A172 (cell line): ENCODE measurements at places on chromosomes 11 and 22. TPM values are rescaled to one million over a fixed set of nuclear protein-coding genes. Genes with fewer than 3 reads are reported as not detected.

DNA sequence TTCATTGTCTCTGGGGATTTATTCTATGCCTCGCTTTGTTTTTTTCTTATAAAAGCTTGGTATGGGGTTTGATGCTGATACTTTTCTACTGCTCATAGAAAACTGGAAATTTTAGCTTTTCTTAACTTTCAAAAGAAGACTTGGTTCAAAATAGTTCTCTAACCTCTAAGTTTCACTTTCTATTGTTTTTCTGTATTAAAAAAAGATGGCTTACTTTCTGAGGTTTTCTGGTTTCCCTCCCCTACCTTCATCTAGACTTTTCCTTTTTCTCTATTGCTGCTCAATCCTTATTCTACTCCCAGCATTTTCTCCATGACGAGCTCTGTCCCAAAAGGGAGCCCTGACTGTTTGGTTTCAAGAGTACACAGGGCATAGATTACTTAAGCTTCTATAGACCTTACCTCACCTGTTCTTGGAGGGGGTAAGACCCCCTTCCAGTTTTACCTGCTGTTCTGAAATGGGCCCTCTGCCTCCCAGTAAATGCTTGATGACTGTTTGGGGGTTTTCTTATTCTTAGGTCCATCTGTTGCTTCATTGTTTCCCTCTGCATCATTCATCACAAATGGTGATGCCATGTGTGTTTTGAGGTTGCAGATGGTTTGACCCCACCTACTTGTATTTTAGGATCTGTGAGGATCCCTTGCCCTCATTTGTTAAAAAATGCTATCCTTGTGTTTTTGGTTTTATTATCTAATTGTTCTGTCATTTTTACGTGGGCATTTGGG is 29.5 kb downstream of the DNHD1 start:
- no peak for DNase-seq

Gene BDNF
- 12.7 and 17.5 TPM in 2 replicates for total RNA-seq

Gene CYP2D6
- 0.03 and 0.46 TPM in 2 replicates for total RNA-seq

Gene C11orf21
- 2.0 and 2.8 TPM in 2 replicates for total RNA-seq

Gene GPR137
- total RNA-seq: 52.1 and 60.8 TPM in 2 replicates

GRCh38 chr11:107221748-107222285 is 203.5 kb upstream of the GUCY1A2 start:
- no peak for DNase-seq

DNA sequence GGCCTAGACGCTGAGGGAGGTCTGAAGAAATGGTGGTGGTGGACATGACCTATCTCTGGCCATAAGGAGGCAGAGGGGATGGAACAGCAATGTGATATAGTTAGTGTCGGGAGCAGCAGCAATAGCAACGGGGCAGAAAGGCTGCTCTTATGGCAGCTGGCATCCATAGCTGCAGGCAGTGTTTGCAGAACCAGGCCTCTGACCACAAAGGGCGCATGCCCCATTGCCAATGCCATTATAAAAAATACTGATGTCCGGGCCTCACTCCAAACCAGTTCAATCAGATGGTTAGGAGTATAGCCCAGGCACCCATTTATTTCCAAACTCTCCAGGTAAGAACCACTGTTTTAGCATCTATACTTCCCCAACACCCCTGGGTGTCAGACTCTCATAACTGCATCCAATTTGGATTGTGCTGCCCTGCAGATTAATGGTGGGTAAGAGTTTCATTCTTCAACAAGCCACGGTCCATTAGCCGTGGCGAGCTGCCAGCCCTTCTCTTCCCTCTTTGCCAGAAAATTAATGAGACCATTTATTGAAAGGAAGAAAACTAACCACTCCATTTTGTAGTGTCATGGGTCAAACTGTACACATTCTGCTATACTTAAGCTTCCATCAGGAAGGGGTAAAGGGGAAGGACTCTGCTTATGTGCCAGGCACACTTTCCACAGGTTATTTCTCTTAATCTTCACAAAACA is 72.8 kb upstream of the SPON1 start:
- no peak for DNase-seq

DNA sequence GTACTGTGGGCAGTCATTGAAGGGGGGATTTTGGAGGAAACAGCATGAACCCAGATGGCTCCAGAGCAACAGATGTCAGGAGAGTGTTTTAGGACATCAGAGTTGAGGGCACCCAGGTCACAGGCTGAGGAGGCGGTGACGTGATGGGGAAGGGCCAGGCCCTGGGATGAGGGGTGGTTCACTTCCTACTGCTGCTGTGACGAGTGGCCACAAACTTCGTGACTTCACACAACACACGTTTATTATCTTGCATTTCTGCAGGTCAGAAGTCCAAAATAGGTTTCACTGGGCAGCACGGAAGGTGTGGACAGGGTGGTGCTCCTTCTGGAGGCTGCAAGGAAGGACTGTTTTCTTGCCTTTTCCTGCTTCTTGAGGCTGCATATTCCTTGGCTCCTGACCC is 77.7 kb upstream of the RAB1B start:
- DNase-seq: no peak

GRCh38 chr11:83252941-83253340 is 33.2 kb downstream of the CCDC90B start:
- DNase-seq: no peak

Gene SUSD2
- total RNA-seq: 1.1 and 2.6 TPM in 2 replicates

- no peak for DNase-seq
Measured at GRCh38 chr11:69424748-69425147, 56.7 kb upstream of the LINC01488 start.

GRCh38 chr22:37898441-37899181 is 7.5 kb upstream of the MICALL1 start:
- peak; percentile 33 for DNase-seq

- peak; percentile 61 for DNase-seq
Measured at GRCh38 chr11:106668147-106668546, 350.1 kb downstream of the GUCY1A2 start.

DNA sequence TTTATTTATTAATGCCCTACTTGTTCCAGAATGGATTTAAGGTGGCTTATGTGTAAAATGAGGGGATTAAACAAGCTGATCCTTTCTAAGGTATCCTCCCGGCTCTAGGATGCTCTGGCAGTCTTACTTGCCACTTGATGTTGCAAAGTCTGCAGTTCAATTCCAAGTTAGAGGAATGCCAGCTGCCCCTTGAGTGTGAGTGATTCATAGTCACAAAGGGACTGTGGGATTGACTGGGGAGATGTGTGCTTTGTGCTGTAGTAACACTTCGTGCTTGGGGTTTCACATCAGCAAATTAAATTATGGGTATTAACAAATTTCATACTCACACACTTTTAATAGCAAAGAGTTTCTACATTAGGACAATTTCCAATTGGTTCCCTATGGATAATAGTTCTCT is 550.8 kb upstream of the CADM1 start:
- no peak for DNase-seq

Gene SMC1B
- total RNA-seq: not detected in 2 replicates

GRCh38 chr11:115889712-115890111 is 385.5 kb upstream of the CADM1 start:
- no peak for DNase-seq

DNA sequence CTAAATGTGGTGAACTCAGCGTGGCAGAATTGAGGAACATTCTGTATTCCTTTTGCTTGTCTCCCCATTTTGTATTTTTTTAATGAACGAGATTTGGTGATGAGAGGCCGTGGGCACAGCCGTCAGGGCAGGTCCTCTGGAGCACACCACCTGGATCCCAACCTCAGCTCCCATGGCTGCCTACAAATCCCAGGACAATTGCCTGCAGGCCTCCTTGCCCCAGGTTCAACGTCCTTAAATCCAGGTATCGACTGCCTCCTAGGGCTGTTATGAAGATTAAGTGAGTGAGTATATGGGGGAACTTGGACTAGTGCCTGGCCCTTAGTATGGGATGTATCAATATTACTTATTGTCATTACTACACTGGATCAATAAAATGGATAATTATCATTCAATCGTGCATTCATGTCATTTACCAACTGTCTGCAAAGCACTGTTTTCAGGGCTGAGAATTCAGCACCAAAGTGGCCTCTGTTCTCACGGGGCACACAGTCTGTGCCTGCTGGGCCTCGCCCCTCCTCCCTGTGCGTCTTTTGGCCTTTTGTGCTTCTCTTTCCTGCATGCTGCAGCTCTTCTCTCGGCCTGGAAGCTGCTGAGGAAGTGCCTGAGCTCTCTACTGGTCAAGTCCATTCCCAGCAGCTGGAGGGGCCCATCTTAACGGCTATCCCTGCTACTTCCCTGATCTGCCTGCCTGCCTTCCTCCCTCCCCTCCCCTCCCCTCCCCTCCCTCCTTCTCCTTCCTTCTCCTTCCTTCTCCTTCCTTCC is 1343.7 kb downstream of the BRD1 start:
- no peak for DNase-seq

GRCh38 chr11:64711138-64711955 is 11.7 kb downstream of the NRXN2 start:
- DNase-seq: no peak

Gene CCDC82
- total RNA-seq: 9.9 and 32.3 TPM in 2 replicates

DNA sequence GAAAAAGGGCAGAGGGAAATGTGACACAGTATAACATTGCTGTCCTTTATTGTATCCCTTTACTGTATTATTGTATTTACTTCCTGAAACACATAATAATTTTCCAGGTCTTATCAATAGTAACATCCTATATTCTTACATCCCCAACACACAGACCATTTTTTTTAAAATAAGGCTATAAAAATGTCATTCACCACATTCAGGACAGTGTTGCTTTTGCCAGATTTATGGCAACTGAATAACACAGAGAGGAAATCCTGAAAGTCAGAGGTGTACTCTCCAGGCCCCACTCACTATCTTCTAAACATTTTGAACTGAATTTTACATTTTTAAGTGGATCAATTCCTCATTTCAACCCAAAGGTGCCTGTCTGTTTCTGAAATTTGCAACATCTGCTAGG is 104.8 kb upstream of the MTMR2 start:
- DNase-seq: no peak

Gene KMT2A
- total RNA-seq: 15.2 and 19.1 TPM in 2 replicates

Gene CBX7
- 0.74 and 3.3 TPM in 2 replicates for total RNA-seq

DNA sequence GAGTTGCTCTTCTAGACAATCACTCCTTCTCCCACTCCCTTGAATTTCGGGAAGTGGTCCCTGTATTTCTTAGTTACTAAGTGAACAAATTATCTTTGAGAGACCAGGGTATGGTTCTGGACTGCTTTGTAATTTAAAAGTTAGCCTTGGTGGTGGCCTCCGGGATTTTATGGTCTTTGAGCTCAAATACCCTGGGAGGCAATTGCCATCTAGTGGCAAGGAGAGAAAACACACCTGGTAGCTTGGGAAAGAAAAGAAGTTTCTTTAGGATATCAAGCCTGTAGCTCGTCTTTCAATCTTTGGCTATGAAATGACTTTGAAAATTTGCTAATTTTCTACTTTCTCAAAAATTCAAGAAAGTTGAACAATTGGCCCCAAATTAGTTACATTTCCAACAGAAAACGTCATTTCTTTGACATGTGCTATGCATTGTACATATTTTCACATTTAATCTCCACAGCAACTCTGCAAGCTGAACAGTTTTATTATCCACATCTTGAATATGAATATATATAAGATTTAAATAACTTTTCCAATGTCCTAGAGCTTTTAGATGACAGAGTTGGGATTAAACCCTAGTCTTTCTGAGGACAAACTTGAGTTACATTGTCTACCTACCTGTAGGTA is 39.1 kb downstream of the MMP27 start:
- peak; percentile 13 for DNase-seq
